H1 (cell line): ENCODE measurements at places on chromosomes 16 and 17. TPM values are rescaled to one million over a fixed set of nuclear protein-coding genes. Genes with fewer than 3 reads are reported as not detected.

ENPP7 gene
- polyA plus RNA-seq: not detected in 2 replicates

TOX3 gene
- 22.7 and 31.2 TPM in 2 replicates for polyA plus RNA-seq

ANKRD40CL gene
- not detected in 2 replicates for polyA plus RNA-seq

TPSAB1 gene
- polyA plus RNA-seq: 0.09 TPM in 2 replicates

TAT gene
- polyA plus RNA-seq: 0.03 and 0.13 TPM in 2 replicates

CIAPIN1 gene
- polyA plus RNA-seq: 64.0 and 76.8 TPM in 2 replicates

AURKB gene
- 102 and 171 TPM in 2 replicates for polyA plus RNA-seq

APOBR gene
- polyA plus RNA-seq: not detected in 2 replicates

KRTAP4-3 gene
- polyA plus RNA-seq: not detected in 2 replicates

MMP15 gene
- 38.5 and 64.8 TPM in 2 replicates for polyA plus RNA-seq

KRT16 gene
- polyA plus RNA-seq: not detected in 2 replicates

IL32 gene
- 4.3 and 5.0 TPM in 2 replicates for polyA plus RNA-seq

NPIPA8 gene
- 4.8 and 13.8 TPM in 2 replicates for polyA plus RNA-seq

KIF2B gene
- polyA plus RNA-seq: not detected in 2 replicates

CCL5 gene
- not detected in 2 replicates for polyA plus RNA-seq

KRT28 gene
- not detected in 2 replicates for polyA plus RNA-seq

SLC6A2 gene
- 0.25 and 0.35 TPM in 2 replicates for polyA plus RNA-seq

NEUROD2 gene
- not detected in 2 replicates for polyA plus RNA-seq

GLP2R gene
- polyA plus RNA-seq: not detected in 2 replicates
